Spinal cord (tissue), 10 donors: ENCODE measurements at places on chromosomes 4 and X.

- DNase-seq: no peak
These were observed 25.4 kb downstream of the C4orf17 start for GRCh38 chr4:99536271-99536670.

GRCh38 chrX:100120956-100121355 is 289.1 kb downstream of the PCDH19 start:
- DNase-seq: peak; percentile 12

DNA sequence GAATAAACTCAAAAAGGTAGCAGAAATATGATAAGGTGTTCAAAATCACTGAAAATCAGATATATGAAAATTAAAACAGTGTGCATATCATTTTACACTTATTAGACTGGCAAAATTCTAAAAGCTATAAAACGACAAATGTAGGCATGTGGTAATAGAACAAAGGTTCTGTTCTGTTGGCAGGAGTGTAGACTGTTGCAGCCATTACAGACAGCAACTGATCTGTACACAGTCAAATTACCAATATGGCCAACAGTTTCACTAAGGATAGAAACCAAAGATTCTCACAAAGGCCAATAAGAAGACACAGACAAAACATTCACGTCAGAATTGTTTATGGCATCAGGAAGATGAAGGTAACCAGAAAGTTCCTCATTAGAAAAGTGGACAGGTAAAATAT is 112.8 kb upstream of the PLS3 start:
- no peak for DNase-seq

DNA sequence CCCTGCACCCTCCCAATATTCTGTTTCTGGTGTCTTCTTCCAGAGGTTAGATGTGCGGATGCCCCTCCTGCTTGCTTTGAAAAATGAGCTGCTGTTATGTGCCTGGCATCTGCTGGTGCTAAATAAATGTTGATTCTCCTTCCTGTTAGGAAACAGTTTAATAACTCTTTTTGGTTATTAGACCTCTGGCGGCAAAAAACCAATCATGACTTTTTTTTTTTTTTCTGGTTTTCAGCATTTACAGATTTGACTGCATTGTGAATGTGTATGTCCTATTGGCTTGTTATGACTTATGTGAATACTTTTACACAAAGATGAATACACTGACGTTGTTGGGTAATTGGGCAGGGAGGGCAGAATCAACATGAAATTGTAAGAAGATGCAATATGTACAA is 13.6 kb upstream of the TMEM156 start:
- no peak for DNase-seq

- no peak for DNase-seq
These were observed 53.2 kb downstream of the MXRA5 start for GRCh38 chrX:3293251-3293650.

- DNase-seq: no peak
These were observed 12.6 kb downstream of the IBSP start for GRCh38 chr4:87811977-87812376.

GRCh38 chrX:42195506-42195905 is 272.2 kb upstream of the CASK start:
- DNase-seq: no peak

DNA sequence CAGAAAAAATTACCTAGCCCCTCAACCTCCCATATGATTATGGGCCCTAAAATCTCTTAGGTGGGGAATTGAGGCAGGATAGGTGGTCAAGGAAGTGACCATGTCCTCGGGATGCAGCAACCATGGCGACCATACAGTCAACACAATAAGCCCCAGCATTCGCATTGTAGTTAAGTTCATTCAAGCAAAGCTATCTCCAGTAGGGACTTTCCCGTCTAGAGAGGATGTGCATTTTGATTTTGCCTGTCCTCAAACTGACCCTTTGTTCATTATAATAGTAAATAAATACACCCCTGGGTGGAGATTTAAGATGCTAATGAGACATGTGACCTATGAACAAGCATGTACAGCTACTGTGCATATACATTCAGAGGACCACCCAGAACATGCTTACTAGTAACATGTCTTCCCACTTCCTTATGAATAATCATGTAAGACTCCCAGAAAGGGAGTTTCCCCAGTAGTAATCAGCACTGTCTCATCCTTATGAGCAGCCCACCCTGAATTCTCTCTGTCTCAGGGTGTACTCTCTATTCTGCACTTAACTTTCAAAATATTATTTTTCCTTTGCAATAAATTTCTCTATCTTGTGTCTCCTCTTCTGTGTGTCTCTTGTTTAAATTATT is 74.3 kb downstream of the NUDT11 start:
- DNase-seq: no peak

- DNase-seq: peak; percentile 73
These were observed 40.4 kb upstream of the TLR2 start for GRCh38 chr4:153643406-153644383.

- DNase-seq: no peak
These were observed 357.4 kb downstream of the STIM2 start for GRCh38 chr4:27218013-27218412.

DNA sequence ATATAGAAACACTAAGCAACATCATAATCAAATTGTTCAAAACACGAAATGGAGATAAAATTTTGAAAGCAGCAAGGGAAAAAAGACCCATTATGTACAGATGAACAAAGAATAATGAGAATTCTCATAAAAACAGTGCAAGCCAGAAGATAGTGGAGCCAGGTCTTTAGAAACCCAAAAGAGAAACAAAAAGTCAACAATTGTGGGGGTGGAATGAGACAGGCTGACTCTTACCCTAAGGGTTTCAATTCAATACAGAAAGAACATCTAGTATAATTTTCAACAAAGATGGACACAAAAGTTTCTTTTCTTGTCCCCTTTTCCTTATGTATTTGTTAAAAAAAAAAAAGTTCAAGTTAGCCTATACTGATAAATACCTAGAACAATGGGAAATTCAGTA is 34.0 kb upstream of the MAGEB2 start:
- no peak for DNase-seq

DNA sequence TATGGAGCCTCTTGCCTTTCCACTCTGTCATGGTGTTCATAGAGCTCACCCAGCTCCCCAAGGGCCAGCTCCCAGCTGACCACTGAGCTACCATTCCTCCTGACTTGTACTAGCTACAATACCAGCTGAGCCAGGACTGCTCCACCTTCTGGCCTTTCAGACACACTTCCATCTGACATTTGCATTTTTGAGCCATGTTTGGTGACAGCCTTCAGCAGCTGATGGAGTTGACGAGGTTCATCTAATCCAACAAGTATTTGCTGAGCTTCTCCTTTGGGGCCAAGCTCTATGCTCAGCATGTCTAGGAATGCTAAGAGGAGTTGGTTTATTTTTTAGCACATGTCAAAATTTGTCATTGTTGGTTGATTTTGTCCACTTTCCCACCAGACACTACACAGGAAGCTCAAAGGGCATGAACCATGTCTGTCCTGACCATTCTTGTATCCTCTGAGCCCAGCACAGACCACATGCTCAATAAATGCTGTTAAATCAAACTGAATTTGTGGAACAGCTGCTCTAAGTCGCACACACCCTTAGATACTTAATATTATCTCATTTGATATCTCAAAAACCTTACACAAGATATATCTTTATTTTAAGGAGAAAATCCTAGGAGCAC is 142.6 kb upstream of the PPARGC1A start:
- no peak for DNase-seq

GRCh38 chrX:47643926-47644325 is 6.4 kb downstream of the ELK1 start:
- no peak for DNase-seq

DNA sequence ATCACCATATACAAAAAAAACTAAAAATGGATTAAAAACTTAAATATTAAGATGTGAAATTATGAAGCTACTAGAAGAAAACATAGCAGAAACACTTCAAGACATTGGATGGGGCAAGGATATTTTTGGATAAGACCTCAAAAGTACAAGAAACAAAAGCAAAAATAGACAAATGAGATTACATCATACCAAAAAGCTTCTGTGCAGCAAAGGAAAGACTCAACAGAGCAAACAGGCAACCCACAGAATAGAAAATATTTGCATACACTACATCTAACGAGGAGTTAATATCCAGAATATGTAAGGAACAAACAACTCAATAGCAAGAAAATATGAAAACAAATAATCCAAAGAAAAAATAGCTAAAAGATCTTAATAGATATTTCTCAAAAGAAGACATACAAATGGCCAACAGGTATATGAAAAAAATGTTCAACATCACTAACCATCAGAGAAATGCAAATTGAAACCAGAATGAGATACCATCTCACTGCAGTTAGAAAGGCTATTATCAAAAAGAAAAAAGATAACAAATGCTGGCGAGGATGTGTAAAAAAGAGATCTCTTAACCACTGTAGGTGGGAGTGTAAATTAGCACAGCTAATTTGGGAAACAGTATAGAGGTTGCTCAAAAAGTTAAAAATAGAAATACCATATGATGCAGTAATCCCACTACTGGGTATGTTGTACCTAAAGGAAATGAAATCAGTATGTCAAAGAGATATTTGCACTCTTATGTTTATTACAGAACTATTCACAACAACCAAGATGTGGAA is 17.8 kb upstream of the LRCH2 start:
- DNase-seq: no peak

DNA sequence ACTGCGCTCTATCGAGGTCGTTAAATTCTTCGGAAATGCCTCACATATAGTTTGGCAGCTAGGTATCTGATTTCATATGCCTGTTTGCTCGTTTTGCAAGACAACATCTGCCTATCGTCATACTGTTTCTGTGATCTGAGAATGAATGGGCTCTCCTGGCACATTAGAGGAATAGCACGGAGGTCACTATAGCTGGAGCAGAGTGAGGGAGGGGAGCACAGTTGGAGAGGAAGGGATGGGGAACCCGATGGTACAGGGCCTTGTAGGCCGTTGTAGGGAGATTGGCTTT is 552 bp downstream of the IKBKG start:
- no peak for DNase-seq

DNA sequence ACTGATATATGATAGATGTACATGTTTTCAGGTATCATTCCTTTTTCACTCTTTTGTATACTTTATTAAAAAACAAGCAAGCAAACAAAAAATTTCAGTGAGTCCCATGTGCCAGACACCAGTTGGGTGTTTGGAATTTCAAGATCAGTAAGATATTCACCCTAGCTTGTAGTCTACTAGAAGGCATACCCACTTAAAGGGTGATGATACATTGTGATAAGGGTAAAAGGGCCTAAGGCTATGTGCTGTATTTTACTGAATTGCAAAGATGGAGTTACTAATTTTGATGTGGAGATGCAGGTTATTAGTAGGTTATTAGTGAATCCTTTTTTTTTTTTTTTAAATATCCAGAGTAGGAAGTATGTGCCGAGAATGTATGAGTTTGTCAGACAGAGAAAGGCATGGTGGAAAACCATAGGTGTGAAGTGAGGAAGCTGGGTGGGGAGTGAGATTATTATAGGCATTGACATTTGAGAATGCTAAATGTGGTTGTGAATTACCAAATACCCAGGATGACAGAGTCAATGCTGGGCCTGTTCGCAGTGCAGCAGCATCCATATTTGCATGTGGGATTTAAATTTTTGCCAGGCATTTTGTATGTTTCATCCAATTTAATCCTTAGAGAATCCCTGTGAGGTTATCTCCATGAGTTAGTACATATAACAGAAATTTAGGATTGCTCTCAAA is 10.1 kb downstream of the STIM2 start:
- no peak for DNase-seq

DNA sequence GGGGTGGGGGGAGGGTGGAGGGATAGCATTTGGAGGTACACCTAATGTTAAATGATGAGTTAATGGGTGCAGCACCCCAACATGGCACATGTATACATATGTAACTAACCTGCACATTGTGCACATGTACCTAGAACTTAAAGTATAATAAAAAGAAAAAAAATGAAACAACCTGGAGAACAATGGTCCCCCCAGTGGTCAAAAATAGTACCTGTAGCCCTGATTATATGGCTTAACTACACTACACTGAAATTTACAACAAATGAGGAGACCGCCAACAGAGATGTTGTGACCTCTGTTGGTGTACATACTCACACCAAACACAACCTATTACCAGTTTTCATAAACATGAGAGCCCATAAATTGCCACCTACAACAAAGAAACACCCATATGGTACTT is 7.3 kb upstream of the MAGEE1 start:
- DNase-seq: no peak

GRCh38 chr4:107546638-107547037 is 173.4 kb downstream of the PAPSS1 start:
- no peak for DNase-seq

DNA sequence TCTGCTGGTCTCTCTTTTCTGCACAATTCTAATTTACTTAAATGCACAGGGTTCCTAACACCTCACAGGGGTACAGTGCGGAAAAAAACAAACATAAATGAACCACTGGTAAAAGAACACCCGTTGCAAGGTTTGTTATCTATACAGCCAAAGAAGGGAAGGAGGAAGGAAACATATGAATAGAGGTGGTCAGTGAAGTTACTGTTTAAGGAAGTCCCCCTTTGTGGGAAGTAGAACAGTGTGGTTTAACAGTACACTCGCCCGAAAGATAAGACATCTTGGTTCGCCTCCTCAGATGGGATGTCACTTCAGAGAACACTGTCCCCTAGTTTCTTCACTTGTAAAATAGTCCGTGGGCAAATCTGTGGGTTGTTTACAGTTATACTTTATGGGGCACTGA is 57.5 kb downstream of the TEC start:
- no peak for DNase-seq

DNA sequence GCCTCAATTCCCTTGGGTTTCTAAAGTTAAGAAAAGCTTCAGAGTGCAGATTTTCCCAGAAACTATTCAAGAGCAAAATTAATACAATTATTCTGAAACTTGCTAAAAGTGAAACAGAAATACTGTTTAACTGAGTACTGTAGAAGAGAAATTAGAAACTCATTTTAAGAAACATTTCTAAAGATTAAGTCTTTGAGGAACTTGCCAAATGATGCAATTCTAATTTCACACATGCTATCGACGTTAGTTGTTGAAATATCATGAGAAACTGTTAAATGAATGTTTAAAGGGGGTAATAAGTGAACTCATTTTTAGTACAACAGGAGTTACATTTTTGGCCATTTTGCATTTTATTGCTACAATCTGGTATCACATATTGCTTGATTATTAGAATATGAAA is 125.3 kb upstream of the MAOA start:
- no peak for DNase-seq

DNA sequence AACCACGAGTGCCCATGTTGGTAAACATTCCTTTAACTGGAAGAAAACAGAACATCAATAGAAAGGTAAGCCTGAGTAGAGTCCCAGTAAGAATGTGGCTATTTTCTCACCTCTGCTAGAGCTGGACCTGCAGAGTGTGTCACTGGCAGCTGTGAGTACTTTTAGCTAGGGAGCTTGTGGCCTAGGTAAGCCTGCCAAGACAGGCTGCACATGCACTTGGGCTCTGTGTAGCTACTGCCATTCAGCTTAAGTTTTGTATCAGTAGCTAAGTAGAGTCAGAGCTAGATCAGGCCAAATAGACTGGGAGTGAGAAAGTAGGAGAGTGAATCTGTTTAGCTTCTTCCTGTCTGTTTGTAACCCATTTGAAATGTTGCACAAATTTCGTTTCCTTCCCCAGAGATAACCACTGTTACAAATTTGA is 35.3 kb downstream of the RBPJ start:
- no peak for DNase-seq

- DNase-seq: no peak
These were observed 858.9 kb downstream of the PDHA2 start for GRCh38 chr4:96698831-96699230.
